NCI-H187 (cell line): ENCODE measurements at places on chromosomes 11 and 22.

GRCh38 chr11:40139536-40139935 is 1319.9 kb downstream of the LRRC4C start:
- no peak for DNase-seq

DNA sequence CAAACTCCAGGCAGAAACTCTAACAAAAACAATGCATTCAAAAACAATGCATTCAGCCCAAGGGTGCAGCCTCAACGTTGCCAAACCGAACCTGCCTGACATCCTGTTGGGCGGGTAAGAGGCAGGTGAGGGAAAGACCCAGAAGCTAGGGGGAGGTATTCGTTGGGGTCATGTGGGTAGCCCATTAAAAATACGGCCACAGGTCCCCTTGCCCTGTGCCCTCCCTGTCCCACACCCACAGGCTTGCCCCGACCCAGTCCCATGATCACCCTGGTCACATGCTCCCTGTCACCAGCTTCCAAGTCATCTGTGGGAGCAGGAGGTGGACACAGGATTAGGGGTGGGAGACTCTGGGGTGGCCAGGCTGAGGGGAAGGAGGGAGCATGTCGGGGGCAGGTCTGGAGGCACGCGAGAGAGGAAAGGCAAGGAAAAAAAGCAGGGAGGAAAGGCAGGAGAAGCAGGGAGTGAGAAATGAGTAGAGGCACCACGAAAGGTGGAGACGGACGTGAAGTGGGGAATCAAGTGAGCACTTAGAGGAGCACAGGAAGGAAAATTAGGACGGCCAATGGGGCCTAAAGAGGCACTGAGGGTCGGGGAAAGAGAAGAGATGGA is 683 bp downstream of the PLA2G6 start:
- no peak for DNase-seq

GRCh38 chr11:119320776-119321524 is 4.0 kb upstream of the MCAM start:
- DNase-seq: no peak

GRCh38 chr11:2002807-2003206 is 5.2 kb upstream of the H19 start:
- DNase-seq: no peak

DNA sequence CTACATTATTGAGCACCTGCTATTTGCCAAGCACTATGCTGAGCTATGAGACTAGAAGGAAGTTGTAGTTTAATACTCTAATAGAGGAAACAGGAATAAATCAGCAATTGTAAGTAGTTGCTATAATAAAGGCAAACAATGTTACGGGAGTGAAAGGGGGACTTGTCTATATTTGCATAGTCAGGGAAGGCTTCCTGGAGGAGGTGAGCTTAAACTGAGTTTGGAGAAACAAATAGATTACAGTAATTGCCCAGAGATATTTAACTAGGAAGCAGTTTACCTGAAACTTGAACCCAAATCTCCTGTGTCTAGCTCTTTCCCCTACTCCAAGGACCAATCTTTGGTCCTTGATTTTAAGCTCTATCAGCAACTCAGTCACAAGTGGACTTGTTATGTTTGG is 2.1 kb upstream of the ENTHD1 start:
- DNase-seq: no peak

- no peak for DNase-seq
These were observed 3.7 kb downstream of the HMBS start for GRCh38 chr11:119088406-119088805.
